Activated gamma-delta T cell (primary cell): ENCODE measurements at places on chromosomes 6 and 20.

DNA sequence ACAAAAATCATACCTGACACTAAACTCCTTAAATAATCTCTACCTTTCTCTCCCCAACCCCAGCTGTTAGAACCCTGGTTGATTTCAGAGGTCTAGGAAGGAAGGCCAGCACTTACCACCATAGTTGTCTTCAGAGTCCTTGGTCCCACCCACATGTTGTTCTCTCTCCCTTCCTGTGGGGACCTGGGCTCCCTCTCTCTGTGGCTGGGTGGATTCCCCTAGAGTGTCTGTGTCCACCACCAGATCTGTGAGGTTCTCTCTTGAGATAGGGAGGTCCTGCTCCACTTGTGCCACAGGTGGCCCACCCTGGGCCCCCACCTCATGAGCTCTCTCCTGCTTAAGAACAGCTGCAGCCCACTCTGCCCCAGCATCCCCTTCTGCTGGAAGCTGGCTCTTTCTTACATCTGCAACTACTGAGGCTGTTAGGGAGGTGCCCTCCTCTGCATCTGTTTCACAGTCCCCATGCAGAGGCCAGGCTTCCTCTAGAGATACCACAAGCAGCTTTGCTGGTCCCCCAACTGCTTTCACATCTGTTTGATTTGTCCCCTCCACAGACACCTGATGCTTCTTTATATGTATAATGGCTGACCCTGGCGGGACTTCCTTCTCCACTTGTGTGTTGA, 5.2 kb downstream of the MDC1 start:
- DNase-seq, result no peak

GRCh38 chr6:72551470-72551869, 70.4 kb upstream of the KCNQ5 start:
- no peak for DNase-seq

DNA sequence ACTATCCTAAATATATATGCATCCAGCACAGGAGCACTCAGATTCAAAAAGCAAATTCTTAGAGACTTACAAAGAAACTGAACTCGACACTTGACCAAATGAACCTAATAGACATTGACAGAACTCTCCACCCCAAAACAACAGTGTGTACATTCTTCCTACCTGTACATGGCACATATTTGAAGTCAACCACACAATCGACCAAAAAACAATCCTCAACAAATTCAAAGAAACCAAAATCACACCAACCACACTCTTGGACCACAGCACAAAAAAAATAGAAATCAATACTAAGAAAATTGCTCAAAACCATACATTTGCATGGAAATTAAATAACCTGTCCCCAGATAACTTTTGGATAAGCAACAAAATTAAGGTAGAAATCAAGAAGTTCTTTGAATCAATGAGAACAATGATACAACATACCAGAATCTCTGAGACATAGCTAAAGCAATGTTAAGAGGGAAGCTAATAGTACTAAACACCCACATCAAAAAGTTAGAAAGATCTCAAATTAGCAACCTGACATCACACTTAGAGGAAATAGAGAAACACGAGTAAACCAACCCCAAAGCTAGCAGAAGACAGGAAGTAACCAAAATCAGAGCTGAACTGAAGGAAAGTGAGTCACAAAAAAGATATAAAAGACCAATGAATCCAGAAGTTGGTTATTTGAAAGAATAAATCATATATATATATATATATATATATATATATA, 12.5 kb upstream of the TREM1 start:
- no peak for DNase-seq

GRCh38 chr6:68247782-68248181, 387.3 kb upstream of the ADGRB3 start:
- no peak for DNase-seq

- no peak for DNase-seq
These were observed 126.3 kb downstream of the KIF16B start for GRCh38 chr20:16446991-16447390.

DNA sequence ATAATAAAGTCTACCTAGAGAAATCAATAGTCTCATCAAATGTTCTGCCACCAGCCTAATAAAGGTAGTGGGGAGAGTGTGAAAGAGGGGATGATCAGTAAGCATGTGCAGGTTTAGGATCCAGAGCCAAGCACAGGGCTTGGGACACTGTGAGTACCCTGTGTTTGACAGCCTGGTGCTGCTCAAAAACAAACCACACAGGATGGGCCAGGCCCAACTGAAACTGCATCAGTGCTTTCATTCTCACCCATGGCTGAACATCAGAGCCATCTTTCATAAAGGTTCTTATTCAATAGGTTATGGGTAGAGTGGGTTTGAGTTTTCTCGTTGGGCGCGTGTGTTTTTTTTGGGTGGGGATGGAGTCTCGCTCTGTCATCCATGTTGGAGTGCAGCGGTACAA, 87.3 kb upstream of the NHSL1 start:
- DNase-seq, result no peak

DNA sequence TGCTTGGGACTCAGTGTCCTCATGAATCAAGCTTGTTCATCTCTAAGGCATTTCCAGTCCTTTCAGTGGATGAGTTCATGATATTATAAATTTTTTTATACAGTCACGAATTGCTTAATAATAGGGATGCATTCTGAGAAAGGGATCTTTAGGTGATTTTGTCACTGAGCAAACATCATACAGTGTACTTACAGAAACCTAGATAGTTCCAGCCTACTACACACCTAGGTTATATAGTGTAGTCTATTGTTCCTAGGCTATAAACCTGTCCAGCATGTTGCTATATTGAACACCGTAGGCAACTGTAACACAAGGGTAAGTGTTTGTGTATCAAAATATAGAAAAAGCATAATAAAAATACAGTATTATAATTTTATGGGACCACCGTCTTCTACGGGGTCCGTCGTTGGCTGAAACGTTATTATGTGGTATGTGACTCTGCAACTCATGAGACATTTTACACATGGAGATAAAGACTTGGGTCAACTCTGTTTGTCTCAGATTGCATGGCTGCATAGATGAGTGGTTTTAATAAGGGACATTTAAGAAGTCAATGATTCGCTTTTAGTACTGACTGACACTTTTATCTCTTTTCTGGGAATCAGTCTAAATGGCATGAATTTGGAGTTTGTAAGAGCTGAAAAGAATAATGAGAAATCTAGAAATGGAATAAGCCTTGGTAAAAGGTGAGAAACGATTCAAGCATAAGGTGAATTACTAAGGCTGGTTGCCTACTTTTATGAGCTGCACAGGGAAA, 33.2 kb downstream of the CLIC5 start:
- no peak for DNase-seq

GRCh38 chr20:32533732-32534131, 51.4 kb downstream of the NOL4L start:
- no peak for DNase-seq

DNA sequence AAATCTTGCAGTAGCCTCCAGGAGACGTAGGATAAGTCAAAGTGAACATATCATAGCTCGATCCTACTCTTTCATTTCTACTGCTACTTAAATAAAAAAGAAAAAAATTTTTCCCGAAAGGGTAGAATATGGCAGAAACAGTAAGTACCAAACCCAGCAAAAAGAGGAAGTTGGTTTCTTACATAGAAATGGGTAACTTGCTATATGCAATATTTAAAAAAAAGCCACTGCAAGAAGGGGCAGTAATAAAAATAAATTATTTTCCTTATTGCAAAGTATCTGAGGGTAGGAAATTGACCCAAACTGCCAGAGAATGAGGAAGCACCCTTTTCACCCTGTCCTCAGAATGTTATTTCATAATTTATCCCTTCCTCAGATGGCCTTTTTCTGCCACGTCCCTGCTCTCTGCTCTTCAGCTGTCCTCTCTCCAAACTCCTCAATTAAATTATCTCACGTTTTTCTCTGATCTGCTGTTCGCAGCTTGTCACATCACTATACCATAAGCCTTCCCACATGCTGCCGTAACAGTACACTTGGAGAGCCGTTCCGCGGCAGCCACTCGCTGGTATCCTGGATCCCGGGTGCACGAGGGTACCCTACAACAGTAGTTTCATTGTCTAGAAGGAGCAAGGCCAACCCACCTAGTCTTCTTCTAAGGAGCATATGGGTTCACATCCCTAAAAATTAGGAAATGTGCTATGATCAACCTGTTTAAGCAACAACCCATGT, 149.6 kb downstream of the BACH2 start:
- no peak for DNase-seq

- no peak for DNase-seq
These were observed 18.8 kb downstream of the EFCAB8 start for GRCh38 chr20:32877507-32877906.

- no peak for DNase-seq
These were observed 148.5 kb downstream of the RNGTT start for GRCh38 chr6:88814909-88815308.

DNA sequence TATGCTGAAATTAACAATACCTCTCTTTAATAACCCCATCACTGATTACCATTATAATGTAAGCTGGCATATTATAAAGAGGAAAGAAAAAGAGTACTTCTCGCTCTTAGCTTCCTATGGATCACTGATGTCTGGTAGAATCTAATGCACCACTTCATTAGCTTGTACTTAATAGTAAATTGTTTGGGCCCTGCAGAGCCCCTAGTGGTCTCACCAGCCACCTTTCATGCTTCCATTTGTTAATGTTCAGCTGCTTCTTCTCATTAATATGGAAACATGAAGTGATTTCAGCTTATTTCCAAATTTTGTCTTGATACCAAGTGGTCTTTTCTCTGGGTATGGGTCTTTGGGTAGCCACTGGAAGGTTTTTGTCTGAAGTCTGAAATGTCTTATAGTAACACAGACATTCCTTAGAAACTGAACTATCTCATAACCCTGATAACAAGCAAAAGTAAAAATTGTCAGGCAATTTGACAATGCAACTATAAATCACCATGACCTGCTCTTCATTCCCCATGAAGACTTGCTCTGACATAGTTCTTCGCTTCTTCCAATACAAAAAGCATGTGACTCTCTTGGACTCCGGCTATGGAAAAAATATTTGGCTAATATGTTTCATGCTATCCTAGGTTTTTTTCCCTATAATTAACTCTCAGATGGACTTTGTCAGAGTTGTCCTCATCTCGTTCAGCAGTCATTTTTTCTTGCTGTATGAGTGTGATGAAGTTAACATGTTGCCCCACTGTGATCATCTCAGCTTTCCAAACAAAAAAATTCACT, 395.8 kb upstream of the MARCKS start:
- DNase-seq, result no peak

DNA sequence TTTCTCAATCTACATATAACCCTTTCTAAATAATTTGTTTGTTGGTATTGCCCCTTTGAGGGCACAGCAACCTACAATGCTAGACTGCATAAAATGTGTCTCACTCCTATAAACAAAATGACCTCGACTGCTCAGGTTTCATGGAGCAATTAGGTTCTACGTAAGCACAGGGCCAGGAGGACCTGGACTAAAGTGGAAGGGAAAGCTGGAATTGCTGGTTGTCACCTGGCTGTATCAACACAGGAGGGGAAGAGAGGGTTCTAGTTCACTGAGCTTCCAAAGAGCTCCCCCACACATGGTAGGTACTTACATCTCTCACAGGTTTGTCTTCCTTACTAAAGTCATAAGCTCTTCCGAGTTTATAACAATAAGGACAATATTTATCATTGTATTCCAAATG, 51.0 kb downstream of the NCOA6 start:
- no peak for DNase-seq

DNA sequence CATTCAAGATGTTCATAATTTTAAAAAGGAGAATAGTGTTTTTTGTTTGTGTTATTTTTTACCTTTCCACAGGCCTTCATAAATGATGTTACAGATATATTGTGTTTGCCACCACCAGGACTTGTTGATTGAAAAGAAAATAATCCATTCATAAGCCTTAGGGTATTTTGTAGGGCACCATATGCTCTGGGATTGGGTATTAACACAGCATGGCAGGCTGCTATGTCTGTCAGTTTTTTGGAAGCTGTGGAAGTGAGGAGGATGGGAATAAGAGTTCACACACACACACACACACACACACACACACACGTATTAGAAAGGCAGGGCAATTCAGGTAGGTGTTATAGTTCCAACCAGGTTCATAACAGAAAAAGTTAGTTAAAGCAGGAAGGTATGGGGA, 237.9 kb downstream of the HDGFL1 start:
- no peak for DNase-seq

GRCh38 chr20:48292806-48293205, 507.5 kb upstream of the SULF2 start:
- DNase-seq, result no peak

DNA sequence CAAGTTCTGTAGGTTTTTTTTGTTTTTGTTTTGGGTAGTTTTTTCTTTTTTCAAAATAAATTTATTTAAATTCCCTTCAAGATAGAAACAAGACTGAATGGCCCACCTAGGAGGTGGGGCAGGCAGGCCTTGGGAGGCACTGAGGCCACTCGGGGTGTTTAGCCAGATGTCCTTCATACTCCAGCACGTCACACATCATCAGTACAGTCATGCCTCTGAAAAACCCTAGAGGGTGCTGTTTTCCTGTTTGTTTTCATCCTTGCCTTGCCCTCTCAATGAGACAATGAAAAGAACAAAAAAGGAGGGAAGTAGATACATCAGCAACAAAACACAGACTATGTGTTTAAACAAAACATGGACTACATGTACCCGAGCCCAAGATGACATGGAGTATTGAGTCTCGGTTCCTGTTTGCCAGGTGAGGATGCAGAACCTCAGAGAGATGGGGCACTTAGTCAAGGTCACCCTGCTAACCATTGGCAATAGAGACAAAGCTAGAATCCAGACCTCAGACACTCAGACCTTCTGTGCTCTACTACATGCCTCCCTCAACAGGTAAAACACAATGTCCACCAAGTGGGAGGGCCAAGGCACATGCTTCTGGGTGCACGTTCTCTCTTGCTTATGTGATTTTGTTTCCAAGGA, 26.8 kb upstream of the CLIC5 start:
- no peak for DNase-seq

GRCh38 chr6:110233770-110234374, 53.6 kb downstream of the CDC40 start:
- no peak for DNase-seq

GRCh38 chr6:111669326-111669725, 63.6 kb upstream of the TRAF3IP2 start:
- DNase-seq, result no peak

GRCh38 chr6:168021581-168021980, 24.1 kb downstream of the KIF25 start:
- no peak for DNase-seq

DNA sequence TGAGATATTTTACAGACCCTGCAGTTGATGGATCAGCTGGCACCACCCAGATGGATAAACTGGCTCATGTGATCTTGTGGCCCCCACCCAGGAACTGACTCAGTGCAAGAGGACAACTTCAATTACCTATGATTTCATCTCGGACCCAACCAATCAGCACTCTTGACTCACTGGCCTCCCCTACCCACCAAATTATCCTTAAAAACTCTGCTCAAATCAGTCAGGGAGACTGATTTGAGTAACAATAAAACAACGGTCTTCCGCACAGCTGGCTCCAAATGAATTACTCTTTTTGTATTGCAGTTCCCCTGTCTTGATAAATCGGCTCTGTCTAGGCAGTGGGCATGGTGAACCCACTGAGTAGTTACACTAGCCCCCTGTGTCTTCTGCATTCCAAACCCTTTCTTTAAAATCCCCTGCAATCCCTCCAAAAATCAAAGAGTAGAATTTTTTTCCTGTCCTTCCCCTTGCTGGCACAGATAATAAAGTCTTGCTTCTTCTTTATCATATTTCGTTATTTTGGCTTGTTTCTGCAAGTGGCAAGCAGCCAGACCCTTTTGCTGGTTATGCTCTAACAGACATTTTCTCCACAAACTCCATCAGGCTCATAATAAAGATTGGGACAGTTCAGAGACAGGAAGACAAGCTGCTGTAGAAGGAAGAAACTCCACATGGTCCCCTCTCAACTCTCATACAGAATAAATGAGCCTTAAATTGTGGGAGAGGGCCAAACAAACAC, 48.3 kb downstream of the OR2B6 start:
- no peak for DNase-seq
